ENCODE measurements at places on chromosomes 1 and 21.

GRCh38 chr1:54825696-54826095, 24.6 kb upstream of the TTC22 start:
- no peak for DNase-seq

DNA sequence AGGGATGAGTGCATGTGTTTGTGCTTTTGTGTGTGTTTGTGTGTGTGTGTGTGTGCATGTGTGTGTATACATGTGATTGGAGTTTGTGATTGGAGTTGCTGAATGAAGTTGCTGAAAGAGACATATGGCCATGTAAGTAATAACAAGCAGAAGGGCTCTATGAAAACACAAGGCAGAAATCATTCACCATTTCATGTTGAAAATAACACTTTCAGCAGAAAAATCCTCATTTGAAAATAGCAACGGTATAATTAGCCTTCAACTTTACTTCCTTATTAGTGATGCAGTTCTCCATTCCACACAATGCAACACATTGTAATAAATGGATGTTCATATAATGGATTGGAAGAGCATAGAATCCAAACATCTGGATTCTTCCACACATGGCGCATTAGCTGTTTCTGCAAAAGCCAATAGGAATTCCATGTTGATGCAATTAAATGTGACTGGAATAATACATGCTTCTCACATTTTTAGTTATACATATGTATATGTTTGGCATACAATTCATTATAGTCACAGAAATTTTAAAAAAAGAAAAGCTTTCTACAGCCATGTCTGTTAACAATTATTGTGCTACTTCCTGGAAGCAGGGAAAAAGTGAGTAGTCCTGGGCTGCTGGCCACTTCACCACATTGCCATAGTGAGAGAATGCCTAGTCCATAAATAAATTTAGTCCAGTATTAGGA, 538.0 kb downstream of the LTN1 start:
- DNase-seq: no peak

- no peak for DNase-seq
Observed at GRCh38 chr1:224205438-224205840, 22.4 kb downstream of the DEGS1 start.

DNA sequence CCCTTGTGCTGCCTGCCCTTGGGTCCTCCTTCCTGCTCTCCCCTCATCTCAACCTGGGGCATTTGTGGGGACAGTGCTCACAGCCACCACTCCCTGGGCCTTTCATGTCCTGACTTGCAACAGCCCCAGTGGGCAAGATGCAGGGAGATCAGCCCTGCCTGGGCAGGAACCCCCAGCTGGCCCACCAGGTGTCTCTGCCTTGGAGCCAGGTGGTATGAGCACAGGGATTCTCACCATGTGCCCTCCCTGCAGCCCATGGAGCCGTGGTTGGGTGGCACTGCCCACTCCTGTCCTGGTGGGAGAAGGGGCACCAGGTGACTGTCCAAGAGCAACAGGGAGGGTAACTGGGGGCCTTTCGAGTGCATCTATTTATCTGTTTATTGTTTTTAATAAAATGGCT, 100.4 kb downstream of the AJAP1 start:
- no peak for DNase-seq

DNA sequence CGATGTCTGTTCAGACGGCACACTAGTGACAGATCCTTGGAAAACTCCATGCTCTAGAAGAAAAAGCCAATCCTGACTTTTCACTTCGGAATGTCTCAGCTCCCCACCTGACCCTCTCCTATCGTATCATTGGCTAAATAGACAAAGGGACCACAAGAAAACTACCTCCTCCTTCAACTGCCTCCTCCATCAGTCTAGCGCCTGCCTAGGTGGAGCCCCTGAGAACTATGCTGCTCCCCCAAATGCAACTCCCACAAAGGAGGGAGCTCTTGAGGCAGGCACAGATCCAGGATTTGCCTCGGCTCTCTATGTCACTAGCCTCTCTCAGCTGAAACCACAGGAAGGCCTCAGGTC, 148.4 kb downstream of the TOMM20 start:
- DNase-seq: no peak

DNA sequence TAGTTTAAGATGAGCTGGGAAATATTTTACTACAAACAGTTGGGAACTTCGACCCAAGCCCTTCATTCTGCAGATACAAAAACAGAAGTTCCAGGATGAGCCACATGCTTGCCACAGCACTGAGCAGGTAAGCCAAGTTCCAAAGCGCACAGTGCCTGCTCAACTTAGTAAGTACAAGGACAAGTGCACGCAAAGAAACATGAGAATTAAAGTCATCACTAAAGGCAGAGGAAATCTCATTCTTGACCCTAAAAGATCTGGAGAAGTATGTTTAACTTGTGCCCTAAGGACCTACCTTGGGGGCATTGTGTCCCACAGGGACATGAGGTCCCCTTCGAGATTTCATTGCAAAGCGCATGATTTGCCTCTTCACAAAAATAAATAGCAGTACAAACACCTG, 1.2 kb upstream of the UBAP2L start:
- DNase-seq: no peak

- no peak for DNase-seq
Observed at GRCh38 chr1:1048765-1049164, 25.3 kb downstream of the RNF223 start.

GRCh38 chr1:90717356-90717664, 208 bp upstream of the BARHL2 start:
- DNase-seq: no peak

DNA sequence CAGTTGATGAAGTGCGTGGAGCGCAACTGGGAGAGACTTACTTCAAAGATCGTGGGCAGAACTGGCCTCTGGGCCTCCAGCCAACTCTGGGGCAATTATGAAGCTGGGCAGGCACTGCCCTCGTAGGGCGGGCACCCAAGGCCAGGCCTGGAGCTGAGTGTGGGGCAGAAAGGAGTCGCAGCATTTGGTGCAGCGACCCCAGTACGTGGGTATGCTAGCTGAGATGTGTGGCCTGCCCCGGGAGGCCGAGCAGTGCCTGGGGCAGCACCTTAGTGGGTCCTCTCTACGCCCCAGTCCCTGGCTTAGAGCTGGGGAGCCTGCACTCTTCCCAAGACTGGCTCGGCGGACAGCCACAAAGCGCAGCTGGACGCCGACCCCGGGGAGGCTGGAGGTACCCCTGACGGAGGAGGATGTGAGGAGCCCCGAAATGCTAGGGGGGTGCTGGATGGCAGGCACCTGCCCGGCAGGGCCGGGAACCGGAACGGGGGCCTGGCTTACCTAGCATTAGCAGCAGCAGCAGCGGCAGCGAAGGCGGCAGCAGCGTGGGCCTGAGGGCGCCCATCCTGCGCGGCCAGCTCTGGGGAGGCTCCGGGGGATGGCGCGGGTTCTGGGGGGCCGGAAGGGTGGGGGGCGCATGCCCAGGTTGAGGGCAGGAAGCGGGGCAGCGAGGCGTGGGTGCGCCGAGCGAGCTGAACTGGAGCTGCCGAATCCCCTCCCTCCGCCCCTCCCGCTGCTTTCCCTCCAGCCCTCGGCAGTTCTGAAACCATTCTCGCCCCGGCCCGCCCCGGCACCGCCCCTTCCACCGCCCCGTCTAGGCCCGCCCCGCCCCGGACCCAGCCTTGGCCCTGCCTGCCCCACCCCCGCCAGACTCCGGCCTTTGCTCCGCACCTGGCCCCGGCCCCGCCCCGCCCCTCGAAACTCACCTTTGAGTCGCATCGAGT, at the start of gene IGSF8:
Gene IGSF8 (minus strand): TSS at position 709 of the 941 bp plus-strand sequence. CDS start 147 bp downstream, at position 562.
- DNase-seq: peak; percentile 96

DNA sequence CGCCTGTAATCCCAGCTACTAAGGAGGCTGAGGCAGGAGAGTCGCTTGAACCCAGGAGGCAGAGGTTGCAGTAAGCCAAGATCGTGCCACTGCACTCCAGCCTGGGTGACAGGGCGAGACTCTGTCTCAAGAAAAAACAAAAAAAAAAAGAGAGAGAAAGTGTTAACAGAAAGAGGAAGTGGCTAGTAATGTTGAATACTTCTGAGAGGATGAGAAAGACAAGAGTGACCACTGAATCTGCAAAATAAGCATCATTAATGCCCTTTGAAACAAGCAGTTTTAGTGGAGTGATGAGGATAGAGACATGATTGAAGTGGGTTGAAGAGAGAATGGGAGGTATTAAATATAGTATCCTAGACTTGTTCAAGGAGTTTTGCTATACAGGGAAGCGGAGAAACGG, 11.7 kb downstream of the MPZ start:
- no peak for DNase-seq

DNA sequence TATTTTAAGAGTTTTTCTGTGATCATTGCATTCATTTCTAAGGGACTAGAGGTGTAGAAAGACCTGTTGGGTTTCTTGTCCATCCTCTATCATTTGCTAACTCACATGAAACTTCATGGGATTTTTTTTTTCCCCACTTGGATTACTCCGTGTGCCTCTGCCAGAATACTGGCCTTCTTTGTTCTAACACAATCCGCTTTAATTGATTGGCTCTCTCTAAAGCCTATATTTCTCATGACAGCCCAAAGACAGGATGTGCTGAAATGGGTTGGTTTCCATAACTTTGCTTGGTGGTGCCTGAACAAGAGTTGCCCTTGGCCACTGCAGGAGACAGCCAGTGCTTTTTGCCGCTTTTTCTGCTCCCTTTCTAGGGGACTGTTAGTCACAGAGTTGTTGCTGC, 12.2 kb downstream of the CACHD1 start:
- DNase-seq: no peak

GRCh38 chr21:38661197-38661871, 144.4 kb upstream of the ETS2 start:
- DNase-seq: no peak

- no peak for DNase-seq
Observed at GRCh38 chr1:162210196-162210595, 140.7 kb downstream of the NOS1AP start.

DNA sequence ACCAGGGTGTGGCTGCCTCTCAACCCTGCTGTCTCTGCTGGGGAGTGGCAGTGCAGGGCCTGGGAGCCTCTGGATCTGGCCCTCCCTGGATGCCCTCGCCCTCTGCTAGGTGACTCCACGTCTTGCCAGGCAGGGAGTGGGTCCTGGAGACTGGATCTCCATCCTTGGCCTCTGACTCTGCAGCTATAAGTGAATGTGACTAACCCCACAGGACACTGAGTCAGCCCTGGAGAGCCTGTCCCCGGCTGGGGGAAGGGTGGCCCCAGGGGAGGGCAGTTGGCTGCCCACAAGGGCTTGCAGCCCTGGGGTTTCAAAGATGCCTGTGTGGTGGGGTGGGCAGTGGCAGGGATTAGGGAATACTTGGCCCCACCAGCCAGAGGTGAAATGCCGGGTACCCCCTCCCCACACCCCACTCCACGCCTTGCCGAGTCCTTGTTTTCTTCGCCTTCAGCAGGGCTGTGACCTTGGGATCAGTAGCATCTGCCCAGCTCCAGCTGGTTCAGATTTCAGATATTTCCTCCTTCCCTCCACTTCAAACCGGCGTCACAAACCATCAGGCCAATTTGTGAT, 1.9 kb upstream of the MYBPH start:
- no peak for DNase-seq

DNA sequence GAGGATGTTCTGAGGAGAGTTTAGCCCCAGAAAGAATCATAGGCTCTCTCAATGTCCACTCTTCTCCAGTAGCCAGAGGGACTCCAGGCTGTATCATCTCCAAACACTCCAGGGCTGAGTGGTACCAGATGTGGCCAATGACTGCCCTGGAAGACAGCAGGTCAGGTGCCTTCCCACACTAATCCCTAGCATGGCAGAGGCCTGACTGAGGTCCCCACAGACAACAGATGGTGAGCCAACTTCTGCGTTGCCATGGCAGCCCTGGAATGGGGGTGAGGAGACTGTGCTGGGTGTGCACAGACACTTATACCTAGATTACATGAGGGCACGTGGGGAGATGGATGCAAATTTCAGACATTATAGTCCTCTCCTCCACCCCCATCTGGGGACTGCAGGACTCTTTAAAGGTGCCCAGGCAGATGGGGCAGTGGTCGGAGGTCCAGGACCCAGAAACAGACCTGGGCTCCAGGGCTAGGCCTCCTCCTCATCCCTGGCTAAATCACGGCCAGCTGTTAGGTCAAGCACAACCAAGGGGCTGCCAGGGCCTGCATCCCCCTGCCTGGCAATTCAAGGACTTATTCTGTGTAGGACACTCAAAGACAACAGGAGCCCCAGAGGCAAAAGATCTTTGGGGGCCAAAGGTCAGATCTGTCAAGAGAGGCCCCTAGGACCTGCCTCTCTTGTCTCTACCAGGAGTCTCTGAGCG, 42.9 kb downstream of the CAMK2N1 start:
- DNase-seq: no peak

- DNase-seq: no peak
Observed at GRCh38 chr1:40075266-40075665, 21.8 kb downstream of the PPT1 start.

DNA sequence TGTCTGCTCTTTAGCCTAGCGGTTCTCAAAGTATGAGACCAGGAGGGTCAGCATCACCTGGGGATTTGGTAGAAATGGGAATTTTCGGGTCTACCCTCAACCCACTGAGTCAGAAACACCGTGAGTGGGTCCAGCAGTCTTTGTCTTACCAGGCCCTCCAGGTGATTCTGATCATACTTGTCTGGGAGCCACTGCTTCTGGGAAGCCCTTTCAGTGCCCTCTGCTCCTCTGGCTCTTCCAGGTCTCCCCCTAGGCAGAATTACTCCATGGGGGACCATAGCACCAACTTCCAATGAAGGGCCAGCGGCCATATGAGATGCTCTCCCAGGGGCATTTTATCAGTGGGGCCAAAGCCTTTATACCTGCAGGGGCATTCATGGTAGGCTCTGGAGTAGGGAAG, 81.0 kb upstream of the ETV3 start:
- no peak for DNase-seq

GRCh38 chr1:54118704-54119103, 34.1 kb downstream of the CDCP2 start:
- no peak for DNase-seq

GRCh38 chr1:48263041-48263440, 40.5 kb downstream of the SLC5A9 start:
- no peak for DNase-seq

DNA sequence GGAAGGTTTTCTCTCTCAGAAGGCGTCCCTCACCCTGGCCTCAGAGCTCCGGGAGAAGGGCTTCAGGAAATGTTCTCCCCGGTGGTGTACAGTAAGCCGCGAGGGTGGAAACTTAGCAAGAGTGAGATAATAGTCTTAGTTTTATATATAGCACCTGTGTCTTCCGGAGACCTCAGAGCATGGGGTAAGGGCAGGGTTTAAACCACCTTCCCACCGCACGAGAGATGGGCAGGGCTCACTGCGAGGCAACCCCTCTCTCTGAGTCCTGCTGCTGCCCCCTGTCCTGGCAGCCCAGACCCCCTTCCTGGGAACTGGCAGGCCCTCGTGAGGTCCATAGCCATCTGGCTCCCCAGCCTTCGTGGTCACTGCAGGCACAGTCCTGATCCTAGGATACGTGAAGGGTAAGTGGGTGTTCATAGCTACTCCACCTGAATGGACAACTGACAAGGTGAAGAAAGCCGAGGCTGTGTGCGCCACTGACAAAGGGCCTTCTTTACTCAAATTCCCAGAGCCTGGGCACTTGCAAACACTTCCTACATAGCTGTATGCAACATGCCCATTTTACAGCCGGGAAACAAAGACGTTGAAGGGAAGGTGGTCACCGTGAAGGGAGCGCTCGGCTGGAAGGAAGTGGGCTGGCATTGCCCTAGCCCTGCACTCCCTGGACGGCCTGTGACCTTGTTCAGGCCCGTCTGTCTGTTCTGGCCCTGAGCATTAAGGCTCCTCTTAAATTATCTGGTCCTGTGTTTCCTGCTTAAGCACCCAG, 26.9 kb downstream of the ITPKB start:
- DNase-seq: peak; percentile 51

All from sciatic nerve (tissue), 2 donors.